Right atrium auricular region (tissue), 2 donors: ENCODE measurements at places on chromosomes 6 and 20.

GRCh38 chr6:17061097-17061496 is 40.8 kb upstream of the STMND1 start:
- no peak for DNase-seq

GRCh38 chr20:14331646-14332045 is 5.8 kb downstream of the FLRT3 start:
- no peak for DNase-seq

DNA sequence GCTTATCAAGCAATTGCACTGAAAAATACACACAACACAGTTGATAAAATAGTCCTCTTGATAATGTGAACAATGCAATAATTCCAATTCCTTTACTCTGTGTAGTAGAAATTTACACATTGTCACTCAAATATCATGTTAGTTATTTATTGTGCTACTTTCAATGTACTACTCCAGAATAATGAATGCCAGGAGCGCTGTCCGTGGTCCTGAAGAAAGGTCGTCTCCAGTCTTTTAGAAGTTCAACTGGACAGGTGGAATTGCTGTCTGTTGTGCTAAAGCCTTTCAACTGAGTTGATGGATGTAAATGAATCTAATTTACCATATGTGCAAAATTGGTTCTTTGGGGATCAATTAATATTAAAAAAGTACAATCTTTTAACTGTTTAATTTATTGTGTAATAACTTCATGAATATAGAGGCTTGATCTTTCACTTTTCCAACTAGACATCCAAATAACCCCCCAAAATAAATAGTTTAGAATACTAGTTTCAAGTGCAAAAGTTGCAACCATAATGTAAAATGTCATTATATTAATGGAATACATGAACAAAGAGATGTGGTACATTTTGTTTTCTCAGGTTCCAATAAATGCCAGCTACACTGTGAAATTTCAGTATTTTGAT is 3.2 kb downstream of the GRIK2 start:
- DNase-seq: no peak

GRCh38 chr6:24721461-24722215 is 2.7 kb upstream of the C6orf62 start:
- DNase-seq: no peak
